H1 (cell line): ENCODE measurements at places on chromosomes 12 and 14. TPM values are rescaled to one million over a fixed set of nuclear protein-coding genes. Genes with fewer than 3 reads are reported as not detected.

- no peak for DNase-seq
Observed at GRCh38 chr14:36942522-36943245, 229.7 kb downstream of the SLC25A21 start.

DNA sequence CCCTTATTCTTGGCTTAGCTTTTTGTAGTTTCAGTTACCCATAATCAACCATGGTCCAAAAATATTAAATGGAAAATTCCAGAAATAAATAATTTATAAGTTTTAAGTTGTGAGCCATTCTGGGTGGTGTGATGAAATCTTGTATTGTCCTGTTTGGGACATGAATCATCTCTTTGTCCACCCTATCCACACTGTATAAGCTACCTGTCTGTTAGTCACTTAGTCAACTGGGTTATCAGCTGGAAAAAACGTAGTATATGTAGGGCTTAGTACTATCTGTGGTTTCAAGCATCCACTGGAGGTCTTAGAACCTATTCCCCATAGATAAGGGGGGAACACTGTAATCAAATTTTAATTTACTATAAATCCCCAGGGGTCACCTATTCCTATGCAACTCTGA, 52.7 kb downstream of the NKX2-1 start:
- DNase-seq: no peak

DNA sequence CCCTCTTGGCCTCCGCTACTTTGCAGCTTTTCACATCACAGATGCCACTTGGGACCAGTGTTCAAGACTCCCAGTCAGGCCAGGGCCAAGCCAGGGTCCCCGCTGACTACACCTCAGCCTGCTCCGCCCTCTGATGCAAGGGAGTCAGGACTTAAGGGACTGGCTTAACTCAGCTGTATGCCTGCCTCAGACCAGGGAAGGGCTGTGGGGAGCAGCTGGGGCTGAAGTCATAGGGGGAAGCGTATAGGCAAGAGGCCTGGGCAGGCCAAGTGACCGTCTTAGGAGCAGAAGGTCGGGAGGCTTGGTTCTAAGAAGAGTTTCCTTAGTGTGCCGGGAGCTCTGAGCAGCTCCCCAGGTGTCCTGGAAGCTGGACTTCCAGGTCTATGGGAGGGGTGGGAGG, 21.9 kb downstream of the KDM2B start:
- no peak for DNase-seq

The CIT gene
- total RNA-seq: 50.1 and 60.9 TPM in 2 replicates

The CCDC38 gene
- total RNA-seq: not detected in 2 replicates
